ENCODE measurements at places on chromosomes 5 and 9.

DNA sequence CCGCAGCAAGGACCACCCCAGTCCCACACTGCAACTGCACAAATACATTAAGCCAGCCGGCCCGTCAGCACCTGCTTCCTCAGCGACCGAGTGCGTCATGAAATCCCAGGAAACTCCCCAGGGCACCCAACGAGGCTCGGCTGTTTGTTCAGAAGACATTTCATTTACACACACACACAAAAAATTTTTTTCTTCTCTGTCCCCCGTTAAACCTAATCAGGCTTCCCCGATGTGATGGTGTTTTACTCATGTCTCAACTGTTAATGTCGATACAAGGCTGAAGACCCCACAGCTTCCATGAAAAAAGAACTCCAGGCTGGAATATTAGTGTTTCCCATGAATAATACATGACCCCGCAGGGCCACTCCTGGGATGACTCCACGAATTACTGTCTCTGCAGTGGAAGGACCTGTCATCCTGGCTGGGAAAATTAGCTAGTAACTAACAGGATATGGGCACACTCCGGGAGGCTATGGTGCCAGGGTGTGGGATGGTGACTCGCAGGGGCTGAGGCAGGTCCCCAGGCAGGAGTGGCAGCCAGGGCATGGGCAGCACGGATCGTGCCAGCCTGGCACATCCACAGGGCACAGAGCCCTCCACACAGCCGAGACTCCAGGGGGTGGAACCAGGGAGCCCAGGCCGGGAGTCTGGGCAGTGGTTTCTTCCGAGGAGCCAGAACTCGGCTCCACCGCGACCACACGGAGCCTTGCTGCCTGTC, 102.4 kb downstream of the VAV2 start:
- DNase-seq: no peak

DNA sequence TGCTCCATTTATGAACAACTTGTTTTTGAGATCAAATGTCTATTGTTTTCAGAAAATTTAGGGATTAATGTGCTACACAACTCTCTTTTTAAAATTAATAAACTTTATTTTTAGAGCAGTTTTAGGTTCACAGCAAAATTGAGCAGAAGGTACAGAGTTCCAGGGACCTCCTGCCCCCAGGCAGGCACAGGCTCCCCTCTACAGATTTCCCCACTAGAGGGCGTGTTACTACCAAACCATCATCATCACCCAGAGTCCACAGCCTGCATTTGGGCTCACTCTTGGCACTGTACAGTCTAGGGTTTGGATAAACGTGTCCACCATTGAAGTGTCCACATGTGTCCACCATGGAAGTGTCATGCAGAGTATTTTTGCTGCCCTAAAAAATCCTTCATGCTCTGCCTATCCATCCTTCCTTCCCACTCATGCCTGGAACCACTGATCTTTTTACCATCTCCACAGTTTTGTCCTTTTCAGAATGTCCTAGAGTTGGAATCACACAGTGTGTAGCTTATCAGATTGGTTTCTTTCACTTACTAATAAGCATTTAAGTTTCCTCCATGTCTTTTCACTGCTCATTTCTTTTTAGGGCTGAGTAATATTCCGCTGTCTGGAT, 61.7 kb downstream of the MRPL36 start:
- no peak for DNase-seq

DNA sequence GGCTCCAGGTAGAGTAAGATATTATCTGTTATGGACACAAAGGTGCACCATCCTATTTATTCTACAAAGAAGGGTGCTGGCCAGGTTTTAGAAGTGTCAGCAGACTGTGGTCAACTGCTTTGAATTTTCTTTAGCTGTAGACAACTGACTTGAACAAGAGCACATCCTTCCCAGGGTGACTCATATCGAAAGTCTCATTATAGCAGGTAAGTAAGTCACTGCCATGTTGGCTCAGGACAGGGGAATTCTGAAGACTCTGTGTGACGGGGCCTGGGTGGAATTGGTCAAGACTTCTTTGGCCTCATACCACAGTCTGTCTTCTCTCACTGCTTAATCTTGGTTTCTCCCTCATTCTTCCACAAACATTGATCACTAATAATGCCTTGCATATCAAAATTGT, 214.5 kb upstream of the CDH9 start:
- no peak for DNase-seq

- DNase-seq: no peak
These were observed 2.8 kb upstream of the ECM2 start for GRCh38 chr9:92538541-92538940.

- DNase-seq: no peak
These were observed 177.8 kb upstream of the CD180 start for GRCh38 chr5:67374378-67374777.

DNA sequence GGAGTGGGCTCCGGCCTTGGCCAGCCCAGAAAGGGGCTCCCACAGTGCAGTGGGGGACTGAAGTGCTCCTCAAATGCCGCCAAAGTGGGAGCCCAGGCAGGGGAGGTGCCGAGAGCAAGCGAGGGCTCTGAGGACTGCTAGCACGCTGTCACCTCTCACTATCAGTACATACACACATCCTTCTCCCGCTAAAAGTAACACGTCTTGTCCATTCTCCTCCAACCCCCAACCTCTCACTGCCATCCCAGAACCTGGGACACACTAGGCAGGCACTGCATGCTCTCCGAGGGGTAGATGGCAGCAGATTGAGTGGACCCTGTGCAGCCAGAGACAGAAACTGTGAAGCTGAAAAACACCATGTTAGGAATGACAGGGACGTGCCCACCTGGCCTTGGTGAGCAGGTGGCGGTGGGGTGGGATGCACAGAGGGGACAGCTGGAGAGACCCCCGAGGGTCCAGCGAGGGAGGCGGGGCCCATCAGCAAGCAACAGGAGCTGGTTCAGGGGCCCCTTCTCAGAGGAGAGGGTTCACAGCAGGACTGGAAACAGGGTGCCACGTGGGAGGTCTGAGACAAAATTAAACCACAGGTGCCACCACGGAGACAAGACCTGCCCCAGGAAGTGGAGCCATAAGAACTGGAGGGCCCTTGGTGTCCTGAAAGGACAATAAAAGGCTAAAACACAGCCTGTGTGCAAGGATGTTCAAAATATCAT, 16.9 kb downstream of the SEMA4D start:
- DNase-seq: no peak

DNA sequence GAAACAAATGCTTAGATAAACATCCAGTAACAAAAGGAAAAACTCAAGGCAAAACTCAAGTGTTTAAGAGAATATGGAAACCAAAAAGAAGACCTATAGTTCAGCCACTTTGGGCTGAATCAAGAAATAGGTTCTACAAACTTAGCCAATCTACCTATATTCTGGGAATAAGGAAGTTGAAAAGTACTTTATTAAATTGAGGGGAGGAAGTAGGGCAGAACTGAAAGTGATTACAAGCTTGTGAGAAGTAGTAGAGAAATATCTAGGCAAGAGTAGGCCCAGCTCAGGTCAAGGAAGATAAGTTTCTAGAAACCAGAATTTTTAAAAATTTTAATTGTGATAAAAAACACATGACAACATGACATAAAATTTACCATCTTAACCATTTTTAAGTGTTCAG, 384.8 kb upstream of the PCSK5 start:
- DNase-seq: no peak

DNA sequence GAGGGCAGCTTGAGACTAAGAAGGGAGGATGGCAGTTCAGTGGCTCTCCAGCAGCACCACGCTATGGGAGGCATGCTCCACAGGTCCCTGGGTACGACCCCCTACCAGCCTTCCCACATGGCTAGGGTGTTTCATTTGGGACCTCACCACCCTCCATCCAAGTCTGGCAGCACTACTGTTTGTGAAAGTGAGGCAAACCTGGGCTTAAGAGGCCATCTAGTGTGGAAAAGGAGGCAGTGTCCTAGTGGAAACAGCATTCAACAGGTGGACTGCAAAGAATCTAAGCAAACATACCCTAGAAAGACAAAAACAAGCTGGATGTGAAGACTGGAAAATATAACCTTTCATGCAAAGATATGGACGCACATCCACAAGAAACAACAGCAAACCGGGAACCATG, 4.8 kb upstream of the C5orf47 start:
- DNase-seq: no peak

GRCh38 chr5:36666986-36667385, 60.6 kb downstream of the SLC1A3 start:
- no peak for DNase-seq

DNA sequence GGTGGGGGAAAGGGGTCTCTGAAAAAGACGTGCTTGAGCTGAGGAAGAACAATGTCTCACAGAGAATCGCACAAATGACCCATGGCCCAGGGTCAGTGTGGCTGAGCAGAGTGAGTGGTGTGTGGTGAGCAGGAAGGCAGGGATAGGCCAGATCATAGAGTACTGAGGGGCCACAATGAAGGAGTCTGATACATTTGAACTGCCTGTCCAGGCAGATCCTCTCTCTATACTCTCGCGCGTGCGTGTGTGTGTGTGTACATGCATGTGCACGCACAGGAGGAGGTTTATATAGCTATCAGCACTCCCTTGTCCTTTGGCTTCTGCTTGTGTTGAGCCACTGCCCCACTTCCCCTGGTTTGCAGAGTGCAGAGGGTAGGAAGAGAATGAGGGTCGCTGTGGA, 294.0 kb downstream of the ZNF608 start:
- DNase-seq: no peak

DNA sequence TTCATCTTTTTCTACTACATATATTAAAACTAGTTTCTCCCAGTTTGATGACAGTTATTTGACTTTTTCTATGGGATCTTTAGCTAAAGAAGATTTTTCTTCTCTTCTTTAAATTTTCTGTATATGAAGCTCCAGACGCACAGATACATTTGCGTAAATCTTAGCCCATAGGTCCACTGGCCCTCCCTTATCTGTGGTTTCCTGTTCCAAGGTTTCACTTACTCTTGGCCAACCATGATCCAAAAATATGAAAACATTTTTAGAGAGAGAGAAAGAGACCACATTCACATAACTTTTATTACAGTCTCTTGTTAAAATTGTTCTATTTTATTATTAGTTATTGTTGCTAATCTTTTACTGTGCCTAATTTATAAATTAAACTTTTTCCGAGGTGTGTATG, 270.2 kb upstream of the DAPK1 start:
- DNase-seq: no peak

- DNase-seq: no peak
These were observed 2.9 kb downstream of the ALDH1A1 start for GRCh38 chr9:72949918-72950325.

- no peak for DNase-seq
These were observed 18.3 kb upstream of the F2R start for GRCh38 chr5:76697670-76698069.

DNA sequence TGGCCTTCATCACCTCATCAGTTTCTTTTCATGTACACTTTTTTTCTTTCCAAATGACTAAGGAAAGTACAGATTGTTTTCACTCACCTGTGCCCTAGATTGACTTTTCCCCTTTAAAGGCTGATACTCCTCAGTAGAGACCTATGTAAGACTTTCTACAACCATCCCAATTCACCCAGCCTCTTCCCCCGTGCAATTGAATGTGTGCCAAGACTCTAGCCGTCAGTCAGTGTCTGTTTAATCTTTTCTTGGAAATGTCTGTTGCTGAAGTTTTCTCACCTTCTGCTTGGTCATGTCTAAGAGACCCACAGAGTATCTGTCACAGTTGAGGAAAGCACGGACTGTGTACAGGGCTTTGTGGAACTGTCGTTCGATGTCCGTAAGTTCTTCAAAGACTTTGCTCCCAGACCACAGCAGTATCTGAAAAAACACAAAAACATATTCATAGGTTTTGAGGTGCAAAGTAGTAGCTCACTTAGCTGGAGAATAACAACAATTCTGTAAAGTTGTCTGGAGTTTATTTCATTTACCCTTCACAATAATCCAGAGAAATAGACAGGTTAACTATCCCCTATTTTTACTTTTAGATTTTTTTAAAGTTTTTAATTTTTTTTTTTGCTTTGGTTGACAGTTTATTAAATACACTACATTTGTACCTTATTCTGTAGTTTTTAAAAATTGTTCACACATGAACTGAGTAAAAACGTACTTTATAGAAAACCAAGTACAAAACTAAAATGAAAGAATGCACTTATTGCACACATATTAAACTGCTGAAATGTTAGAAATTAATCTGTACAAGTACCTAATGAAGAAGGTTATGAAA, 13.6 kb downstream of the PDE6A start:
- DNase-seq: no peak

DNA sequence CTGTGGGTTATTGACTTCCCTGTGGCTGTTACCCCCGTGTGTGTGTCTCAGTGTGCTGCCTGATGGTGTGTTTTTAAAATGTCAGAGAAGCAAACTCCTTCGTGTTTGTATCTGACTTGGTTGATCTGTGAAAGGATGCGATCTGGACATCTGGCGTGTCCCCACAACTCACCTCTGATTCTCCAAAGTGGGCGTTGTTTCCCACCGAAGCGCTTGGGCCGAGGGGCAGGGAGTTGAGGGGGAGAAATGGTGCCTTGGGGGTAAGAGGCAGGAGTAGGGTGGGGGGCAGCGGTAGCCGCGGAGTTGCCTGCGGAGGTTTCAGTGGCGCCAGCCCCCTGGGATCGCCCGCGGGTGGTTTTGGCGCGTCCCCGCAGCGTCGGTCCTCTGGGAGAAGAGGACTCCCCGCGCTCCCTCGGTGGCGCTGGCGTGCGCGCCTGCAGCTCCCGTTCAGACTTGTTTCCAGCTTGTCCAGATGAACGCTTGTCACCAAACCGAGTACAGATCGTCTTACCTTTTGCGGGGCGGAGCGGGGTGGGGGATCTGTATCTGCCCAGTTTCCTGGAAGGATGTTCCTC, 1.1 kb downstream of the MAST4 start:
- no peak for DNase-seq

DNA sequence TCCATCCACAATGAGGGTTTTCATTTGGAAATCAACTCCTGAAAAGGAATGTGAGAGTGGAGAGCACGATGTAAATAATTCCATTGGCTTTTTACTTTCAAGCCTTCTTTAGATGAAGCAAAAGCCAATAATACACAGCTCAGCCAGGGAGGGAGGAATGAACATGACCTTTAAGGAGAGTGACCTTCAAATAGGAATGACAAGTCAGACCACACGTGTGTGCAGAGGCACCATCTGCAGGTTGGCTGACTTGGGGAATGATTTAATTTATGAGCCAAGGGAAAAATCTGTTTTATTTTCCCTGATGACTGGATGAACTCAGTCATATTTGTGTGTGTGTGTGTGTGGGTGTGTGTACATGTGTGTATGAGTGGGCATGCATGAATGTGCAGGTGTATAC, 64.5 kb downstream of the RASEF start:
- no peak for DNase-seq

DNA sequence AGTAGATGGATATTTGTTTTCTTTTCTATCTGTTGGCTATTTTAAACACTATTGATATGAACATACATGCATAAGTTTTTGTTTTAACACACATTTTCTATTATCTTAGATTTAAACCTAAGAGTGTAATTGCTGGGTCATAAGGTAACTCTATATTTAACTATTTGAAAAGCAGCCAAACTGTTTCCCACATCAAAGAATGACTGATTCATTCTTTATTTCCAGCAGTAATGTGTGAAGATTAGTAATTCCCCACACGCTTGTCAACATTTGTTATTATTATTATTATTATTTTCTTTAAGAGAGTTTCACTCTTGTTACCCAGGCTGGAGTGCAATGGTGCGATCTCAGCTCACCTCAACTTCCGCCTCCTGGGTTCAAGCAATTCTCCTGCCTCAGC, 1495.8 kb downstream of the EFNA5 start:
- DNase-seq: no peak

- no peak for DNase-seq
These were observed 48.0 kb downstream of the RUSC2 start for GRCh38 chr9:35537913-35538312.

GRCh38 chr5:113150821-113151220, 174.2 kb downstream of the DCP2 start:
- DNase-seq: no peak

Measured in stimulated activated CD8-positive, alpha-beta memory T cell treated with anti-CD3 and anti-CD28 coated beads, Interleukin-4, amount 100 ng/mL, for 1 hour (primary cell).